ENCODE measurements at places on chromosomes 1 and 21.

- DNase-seq, result no peak
Measured at GRCh38 chr21:39022035-39022434, 161.2 kb downstream of the PSMG1 start.

DNA sequence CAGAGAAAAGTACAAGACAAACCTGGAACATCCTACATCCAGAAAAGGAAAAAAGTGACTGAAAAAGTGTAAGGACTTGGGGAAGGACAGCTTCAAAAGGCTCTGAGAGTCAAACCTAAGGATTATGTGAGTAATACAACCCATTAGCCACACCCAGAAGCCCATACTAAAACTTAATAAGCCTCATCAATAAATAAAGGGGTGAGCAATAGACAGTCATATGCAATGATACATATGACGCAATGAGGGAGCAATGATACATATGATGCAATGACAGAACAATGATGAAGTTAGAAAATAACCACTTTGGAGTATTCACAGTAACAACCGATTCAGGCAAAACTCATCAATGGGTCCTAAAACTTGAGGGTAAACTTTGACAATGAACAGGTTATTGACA is 50.1 kb downstream of the BRWD1 start:
- no peak for DNase-seq

DNA sequence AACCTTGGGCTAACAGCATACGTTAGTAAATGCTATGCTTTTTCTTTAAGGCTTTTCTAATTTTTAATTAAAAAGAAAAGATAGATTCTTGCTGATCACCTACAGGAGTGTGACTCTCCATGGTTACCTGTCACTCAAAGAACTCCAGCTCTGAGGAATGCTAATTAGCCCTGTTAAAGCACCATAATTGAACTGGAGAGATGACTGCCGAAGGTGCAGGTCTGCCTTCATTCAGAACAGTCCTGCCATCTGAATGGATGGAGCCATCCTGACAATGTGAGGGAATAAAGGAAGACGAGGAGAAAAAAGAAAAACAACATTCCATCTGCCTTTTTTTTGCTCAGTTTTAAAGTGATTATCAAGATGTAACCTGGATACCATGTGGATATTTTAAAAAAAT is 94.6 kb downstream of the ATP6V1G3 start:
- no peak for DNase-seq

GRCh38 chr1:234763367-234763766 is 153.4 kb upstream of the IRF2BP2 start:
- DNase-seq, result no peak

DNA sequence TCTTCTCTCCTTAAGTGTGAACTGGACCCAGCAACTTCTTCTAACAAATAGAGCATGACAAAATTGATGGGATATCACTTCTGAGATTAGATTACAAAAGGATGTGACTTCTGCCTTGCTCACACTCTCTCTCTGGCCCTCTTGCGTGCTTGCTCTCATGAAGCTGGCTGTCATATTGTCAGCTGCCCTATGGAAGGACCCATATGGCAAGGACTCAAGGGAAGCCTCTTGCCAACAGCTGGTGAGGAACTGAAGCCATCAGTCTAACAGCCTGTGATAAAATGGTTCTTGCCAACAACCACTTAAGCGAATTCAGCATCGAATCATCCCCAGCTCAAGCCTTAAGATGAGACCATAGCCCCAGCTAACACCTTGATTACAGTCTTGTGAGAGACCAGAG is 4.8 kb upstream of the TLR5 start:
- no peak for DNase-seq

- DNase-seq, result no peak
Measured at GRCh38 chr1:112743174-112744008, 28.3 kb upstream of the PPM1J start.

- DNase-seq, result no peak
Measured at GRCh38 chr1:161727256-161727924, 6.0 kb downstream of the FCRLB start.

GRCh38 chr1:1594602-1595260 is 5.2 kb downstream of the FNDC10 start:
- DNase-seq, result no peak

DNA sequence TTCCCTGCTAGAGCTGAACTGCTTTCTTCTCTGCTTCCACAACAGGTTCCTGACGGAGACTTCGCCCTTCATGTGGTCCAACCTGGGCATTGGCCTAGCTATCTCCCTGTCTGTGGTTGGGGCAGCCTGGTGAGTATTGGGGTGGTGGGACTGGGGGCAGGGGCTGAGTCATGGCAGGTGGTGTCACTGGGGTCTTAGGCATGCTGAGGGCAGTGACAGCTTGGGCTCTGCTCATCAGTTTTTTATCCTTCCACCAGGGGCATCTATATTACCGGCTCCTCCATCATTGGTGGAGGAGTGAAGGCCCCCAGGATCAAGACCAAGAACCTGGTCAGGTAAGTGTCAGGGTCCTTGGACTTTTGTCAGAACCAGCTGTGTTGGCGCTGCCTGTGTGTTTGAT is 1.3 kb downstream of the ATP6V0B start:
- no peak for DNase-seq

DNA sequence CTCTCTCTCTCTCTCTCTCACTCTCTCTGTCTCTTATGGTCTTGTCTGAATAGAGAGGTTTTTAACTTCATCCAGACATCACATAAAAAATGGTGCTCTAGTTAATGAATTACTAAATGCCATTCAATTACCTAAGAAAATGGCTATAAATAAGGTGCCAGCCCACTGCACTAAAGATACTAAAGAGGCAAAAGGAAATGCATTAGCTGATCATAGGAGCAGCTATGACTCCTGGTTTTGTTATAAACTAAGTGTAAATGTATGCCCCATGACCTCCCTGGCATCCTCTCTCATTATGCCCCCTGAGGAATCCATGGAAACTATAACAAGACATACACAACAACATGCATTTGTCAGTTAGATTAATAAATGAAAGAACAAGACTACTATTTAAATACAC is 57.5 kb upstream of the PDC start:
- no peak for DNase-seq

GRCh38 chr1:215860833-215861232 is 293.7 kb downstream of the KCTD3 start:
- DNase-seq, result no peak

Measured in stimulated activated CD4-positive, alpha-beta T cell treated with anti-CD3 and anti-CD28 coated beads, Interleukin-1b, Interleukin-23, amount 100 ng/mL, for 1 hour (primary cell).